Stimulated activated CD4-positive, alpha-beta T cell treated with anti-CD3 and anti-CD28 coated beads, TNF-alpha, amount 100 ng/mL, for 1 hour (primary cell): ENCODE measurements at places on chromosomes 5 and 9.
A peak's percentile ranks its signal among the peaks of the same experiment; 100 is the strongest.

- DNase-seq = no peak
Measured at GRCh38 chr9:8491563-8491962, 692.0 kb upstream of the DMAC1 start.

DNA sequence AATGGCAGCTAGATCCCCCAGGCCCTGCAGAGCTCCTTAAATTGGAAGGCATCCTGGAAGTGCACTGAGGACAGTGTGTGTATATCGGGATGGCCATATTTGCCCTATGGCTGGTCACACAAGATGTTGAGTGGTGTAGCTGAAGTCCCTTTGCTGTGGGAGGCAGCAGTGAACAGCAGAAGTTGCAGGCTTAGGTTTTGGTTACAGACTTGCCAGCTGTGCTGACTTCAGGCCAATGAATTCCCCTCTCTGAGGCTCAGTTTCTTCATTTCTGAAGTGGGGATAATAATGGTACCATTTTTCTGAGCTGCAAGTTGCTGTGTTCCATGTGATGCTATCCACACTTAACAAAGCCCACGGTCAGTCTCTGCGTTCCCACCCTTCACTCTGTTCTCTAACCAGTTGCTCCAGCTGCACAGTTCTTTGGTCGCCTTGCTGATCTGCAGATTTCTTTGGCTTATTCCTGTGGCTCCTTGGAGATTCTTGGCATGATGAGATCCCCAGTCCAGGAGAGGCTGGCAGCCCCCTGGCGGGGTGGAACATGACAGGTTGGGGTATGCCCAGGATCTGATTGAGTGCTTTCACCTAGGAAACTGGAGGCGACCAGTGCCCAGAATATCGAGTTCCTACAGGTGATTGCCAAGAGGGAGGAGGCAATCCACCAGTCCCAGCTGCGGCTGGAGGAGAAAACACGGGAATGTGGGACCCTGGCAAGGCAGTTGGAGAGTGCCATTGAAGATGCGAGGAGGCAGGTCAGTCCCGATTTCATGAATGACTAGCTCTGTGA, 6.5 kb upstream of the GLE1 start:
- DNase-seq = no peak

GRCh38 chr9:87716141-87716540, 9.8 kb upstream of the CTSL start:
- no peak for DNase-seq

GRCh38 chr9:82124090-82124489, 135.5 kb downstream of the SPATA31D1 start:
- no peak for DNase-seq

GRCh38 chr5:173237875-173238220, 2.8 kb upstream of the NKX2-5 start:
- DNase-seq = no peak

DNA sequence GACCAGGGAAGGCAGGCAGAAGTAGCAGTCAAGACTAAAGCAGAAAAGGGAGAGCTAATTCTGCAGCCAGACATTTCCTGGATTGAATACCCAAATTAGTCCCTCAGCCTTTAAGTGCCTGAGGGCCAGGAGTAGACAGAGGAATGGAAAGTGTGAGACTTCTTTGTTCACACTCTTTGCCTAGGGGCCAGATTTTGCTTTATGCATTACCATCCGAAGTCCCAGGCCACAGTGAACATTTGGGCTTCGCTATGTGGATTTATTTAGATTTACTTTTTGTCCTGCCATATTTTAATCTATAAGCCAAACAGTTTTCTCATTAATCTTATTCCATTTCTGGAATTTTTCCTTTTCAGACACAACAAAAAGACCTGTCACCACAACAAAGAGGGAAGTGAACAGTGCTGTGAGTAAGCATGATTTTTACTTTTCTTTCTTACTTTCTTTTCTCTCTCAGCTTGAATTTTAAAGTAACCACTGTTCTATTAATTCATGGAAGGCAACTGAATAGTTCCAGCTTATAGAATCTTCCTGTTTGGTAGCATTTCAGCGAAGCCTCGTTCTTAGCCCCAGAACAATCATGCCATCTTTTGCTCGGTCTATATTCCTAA, 52.6 kb downstream of the PDCD1LG2 start:
- DNase-seq = no peak

DNA sequence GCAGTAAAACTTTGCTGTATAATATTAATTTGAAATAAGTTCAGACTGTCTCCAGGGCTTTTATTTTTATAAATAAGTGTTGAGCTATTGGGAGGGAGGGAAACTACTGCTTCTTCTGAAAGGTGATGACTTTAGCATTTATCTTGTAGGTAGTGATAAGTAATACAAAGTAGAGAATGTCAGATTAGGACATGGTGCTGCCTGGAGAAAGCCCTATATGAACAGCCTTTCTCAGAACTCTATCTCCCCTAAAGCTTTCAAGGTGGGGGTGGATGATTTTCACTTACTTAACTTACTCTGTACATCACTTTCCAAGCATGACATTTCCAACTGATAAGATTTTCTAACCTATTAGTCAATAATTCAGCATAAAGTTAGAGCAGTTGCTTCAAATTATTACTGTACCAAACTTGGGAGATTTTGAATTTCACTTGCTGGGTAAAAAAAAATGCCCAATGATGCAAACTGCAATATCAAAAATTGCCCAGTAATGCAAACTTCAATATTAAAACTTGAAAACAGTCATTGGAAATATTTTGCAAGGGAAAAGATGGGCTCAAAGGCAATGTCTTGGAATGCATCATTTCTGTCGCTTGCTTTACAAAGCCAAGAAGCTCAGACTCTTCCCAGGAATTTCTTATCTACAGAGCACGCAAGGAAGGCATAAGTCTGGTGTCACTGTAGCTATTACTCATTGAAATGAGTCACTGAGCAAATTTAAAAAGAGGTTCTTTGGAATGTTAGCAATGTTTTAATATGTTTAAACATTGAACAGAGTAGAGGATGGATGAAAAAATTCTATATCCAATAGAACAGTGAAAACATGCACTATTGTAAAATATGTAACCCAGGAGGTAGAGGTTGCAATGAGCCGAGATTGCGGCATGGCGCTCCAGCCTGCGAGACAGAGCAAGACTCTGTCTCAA, 569.5 kb downstream of the PSAT1 start:
- DNase-seq = no peak

DNA sequence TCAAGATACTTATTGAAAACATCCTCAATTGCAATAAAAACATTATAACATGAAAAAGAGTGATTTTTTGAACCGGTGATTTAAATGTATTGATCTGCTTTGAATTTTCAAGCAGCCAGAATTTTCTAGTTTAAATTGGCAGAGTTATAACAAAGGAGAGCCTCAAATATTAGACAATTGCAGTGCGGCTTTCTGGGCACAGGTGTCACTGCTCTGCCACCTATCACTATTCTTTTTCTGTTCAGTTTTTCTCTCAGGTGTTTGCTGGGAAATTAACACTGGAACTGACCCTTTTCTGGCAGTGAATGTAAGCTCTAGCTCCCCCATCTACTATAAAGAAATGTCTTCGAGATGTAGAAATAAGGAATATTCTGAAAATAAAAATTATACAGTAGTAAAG, 23.0 kb downstream of the ZBED3 start:
- no peak for DNase-seq

DNA sequence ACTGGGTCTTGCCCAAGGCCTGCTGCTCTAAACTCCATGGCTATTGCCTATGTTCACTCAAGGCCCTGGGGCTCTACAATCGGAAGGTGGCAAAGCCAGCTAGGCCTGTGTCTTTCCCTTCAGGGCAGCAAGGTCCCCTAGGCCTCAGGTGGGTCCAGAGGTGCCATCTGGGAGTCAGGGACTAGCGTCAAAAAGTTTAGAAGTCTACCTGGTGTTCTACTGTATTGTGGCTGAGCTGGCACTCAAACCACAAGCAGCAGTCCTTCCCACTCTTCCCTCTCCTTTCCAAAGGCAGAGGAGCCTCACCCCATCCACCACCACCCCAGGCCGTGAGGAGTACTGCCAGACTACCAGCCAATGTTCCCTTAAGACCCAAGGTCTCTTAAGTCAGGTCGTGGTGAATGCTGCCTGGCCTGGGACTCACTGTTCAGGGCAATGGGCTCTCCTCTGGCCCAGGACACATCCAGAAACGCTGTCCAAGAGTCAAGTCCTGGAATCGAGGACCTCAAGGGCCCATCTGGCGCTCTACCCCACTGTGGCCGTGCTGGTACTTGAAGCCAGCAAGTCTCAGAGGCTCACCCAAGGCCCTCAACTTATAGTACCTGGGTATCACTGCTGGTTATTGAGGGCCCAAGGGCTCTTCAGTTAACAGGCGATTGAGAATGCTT, 13.0 kb upstream of the SARDH start:
- DNase-seq = no peak

GRCh38 chr9:114909661-114910060, 20.7 kb downstream of the TNFSF8 start:
- no peak for DNase-seq

DNA sequence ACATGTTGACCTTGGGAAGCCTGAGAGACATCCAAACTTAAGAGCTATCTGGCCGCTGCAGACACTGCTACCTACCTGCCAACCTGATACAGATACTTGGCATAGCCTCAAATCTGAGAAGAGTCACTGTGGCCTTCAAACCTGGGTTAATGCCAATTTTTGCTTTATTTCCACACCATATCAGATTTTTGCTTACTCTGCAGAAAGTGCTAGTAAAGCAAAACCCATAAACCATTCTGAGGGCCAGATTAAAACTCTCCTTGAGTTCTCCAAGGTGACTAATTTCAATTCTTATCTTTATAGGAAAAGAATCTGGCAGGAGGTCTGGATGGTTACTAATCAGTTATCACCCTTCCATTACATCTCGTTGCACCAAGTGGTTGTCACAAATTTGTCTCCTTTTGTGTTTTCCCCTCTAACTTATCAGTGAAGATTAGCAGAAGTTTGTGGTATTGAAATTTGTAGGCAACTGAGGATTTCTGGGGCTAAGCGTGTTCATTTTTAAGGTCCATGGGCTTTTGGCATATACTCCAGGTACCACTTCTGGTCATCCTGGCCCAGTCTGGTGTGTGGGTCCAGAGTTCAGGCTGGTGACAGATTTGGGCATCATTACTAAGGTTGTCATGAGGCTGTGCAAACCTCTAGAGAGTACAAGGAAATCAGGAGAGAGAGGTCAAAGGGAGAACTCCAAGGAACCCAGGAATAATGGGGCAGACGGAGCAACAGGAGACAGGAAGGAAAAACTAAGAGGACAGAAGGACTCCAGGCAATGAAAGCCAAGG, 177.9 kb downstream of the TSSK1B start:
- no peak for DNase-seq

- DNase-seq = no peak
Measured at GRCh38 chr9:86990290-86990689, 43.0 kb upstream of the GAS1 start.

GRCh38 chr9:93823245-93824072, 131.7 kb downstream of the BARX1 start:
- no peak for DNase-seq

DNA sequence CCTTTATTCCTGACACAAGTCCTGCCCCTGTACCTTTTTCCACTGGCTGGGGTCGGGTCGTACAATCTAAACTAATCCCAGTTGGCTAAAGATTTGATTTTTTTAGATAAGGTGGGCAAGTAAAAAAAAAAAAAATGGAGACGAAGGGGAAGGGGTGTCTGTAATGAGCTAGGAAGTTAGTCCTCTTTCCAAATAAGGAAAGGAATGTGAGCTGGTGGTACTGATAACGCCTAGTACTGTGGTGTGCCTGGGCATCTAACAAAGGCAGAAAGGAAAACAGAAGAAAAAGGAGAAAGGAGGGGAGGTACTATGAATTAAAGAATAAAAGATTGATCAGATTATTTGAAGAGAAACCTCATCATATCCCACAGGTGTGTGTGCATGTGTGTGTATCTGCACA, 21.3 kb downstream of the PRDM9 start:
- no peak for DNase-seq

DNA sequence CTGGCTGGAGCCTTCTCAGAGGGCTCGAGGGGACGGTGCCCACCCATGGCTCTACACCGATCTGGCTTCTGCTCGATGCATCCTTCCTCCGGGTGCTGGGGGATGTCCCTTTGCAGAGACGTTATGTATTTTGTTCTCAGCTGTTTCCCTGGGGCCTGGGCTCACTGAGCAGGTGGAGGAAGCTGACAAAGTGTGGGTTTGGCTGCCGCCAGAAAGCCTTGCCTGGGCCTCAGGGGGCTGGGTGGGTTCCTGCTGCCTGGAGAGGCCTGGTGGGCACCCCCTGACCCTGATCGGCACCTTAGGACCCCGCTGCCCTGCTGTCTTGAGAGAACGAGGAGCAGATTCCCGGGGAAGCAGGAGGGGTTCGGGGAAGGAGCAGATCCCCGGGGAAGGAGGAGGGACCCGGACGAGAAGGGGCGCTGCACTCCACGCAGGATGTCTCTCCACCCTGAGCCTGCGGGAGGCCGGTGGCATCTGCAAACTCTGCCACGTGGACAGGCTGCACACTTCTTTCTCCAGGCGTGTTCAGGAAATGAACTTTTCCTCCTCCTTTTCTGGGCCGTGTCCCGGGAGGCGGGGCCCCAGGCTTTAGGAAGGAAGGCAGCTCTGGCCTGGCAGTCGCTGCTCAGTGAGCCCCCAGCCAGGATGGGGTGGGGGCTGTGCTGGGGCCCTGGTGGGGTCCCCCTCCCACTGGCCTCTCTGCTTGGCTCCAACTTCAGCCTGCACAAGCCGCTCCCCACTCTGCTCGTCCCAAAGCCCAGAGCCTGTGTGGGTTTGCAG, 148.9 kb downstream of the RXRA start:
- DNase-seq = no peak

DNA sequence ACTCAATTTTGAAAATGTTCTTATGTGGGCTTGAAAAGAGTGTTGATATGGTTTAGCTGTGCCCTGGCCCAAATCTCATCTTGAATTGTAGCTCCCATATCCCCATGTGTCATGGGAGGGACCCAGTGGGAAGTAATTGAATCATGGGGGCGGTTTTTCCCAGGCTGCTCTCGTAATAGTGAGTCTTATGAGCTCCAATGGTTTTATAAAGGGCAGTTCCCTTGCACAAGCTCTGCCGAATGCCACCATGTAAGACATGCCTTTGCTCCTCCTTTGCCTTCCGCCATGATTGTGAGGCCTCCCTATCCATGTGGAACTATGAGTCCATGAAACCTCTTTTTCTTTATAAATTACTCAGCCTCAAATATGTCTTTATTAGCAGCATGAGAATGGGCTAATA, 71.0 kb downstream of the USP20 start:
- no peak for DNase-seq

- DNase-seq = no peak
Measured at GRCh38 chr5:180975338-180975737, 13.3 kb upstream of the BTNL3 start.

GRCh38 chr9:73906671-73907070, 590.5 kb upstream of the RORB start:
- no peak for DNase-seq

- no peak for DNase-seq
Measured at GRCh38 chr9:27514551-27514950, 9.5 kb upstream of the IFNK start.

- DNase-seq = peak; percentile 7
Measured at GRCh38 chr5:127229185-127229889, 61.3 kb upstream of the MEGF10 start.

GRCh38 chr9:93480728-93481324, 27.4 kb upstream of the FAM120AOS start:
- DNase-seq = no peak

DNA sequence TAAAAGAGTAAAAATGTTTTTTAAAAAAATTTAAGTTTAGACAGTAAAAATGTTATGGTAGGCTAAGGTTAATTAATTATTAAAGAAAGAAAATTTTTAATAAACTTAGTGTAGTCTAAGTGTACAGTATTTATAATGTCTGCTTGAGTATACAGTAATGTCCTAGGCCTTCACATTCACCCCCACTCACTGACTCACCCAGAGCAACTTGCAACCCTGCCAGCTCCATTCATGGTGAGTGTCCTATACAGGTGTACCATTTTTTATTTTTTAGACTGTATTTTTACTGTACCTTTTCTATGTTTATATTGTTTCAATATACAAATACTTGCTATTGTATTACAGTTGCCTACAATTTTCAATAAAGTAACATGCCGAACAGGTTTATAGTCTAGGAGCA, 234.1 kb downstream of the AUH start:
- DNase-seq = no peak
